ENCODE measurements at places on chromosomes 3 and 15.
A peak's percentile ranks its signal among the peaks of the same experiment; 100 is the strongest.

GRCh38 chr3:122067214-122067550 lies 12.0 kb downstream of the CD86 start:
- DNase-seq, result no peak

DNA sequence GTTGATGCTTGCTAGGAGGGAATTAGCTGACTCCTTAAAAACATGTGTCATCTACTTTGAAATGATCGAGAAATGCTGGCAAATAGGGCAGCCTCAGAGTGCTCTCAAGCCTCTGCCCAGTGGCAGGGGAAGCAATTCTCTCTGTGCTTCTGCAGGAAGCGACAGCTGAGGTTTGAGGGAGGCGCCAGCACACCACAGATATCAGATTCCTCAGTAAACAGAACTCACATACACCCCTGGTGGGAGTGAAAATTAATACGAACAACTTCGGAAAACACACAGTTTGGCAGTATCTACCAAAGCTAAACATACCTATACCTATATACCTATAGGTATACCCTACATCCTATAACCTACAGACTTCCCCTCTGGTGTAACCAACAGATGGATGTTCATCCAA lies 61.3 kb downstream of the NSMCE3 start:
- no peak for DNase-seq

DNA sequence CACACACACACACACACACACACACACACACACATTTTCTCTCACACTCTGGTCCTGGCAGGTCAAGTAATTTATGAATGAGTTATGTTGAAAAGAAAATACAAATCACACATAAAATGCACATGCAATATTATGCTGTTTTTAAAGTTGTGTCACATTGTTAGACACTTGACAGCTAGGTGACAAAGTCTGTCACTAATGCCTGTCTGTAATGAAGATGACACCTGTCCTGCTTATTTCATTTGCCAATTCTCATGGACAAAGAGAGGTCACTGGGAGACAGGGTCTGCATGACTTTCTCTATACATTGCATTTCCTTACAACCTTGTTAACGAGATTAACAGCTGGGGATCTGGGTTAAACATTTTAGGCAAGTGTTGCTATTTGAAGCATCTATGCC lies 71.2 kb downstream of the ARPP21 start:
- no peak for DNase-seq

DNA sequence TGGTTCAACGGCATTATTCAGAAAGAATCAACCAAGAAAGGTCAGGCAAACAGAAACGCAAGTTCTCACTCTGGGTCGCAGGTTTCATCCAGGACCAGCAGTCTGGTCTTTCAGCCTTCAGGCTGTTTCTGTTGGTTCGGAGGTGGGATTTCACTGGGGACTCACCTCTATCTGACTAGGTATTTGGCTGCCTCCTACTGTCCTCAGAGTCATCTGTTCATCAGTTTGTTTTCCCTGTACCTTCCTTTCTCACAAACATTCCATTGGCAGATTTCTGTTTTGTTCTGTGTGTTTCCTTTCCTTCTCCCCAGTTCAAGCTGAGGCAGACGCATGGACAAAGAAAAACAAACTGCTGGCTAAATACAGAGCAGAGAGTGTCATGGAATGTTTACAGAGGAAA lies 1046.6 kb upstream of the CFAP20DC start:
- no peak for DNase-seq

GRCh38 chr3:100401674-100402041 lies 319 bp downstream of the LNP1 start:
- peak; percentile 64 for DNase-seq

Data from C1 segment of cervical spinal cord (tissue), 14 donors.